ENCODE measurements at places on chromosomes 11 and 22. TPM values are rescaled to one million over a fixed set of nuclear protein-coding genes. Genes with fewer than 3 reads are reported as not detected.

Gene CTSF
- total RNA-seq, result 1.6 TPM

Gene HBE1
- 25.6 TPM for total RNA-seq

Gene C1QTNF5
- not detected for total RNA-seq

Gene C11orf52
- not detected for total RNA-seq

Gene MPZL3
- total RNA-seq, result 1.8 TPM

Gene OTOG
- total RNA-seq, result not detected

Gene TSSK2
- total RNA-seq, result not detected

Gene TRPC6
- total RNA-seq, result not detected

Gene FDXACB1
- 3.4 TPM for total RNA-seq

Gene C1QTNF6
- 2.1 TPM for total RNA-seq

Gene CRYBB1
- not detected for total RNA-seq

Gene IFITM10
- total RNA-seq, result 2.9 TPM

Gene CHADL
- total RNA-seq, result not detected
